Thoracic aorta (tissue), 2 donors: ENCODE measurements at places on chromosomes 2 and 18. TPM values are rescaled to one million over a fixed set of nuclear protein-coding genes. Genes with fewer than 3 reads are reported as not detected.

Gene SNTG2
- total RNA-seq, result 8.9 TPM

Gene AGXT
- total RNA-seq, result not detected

Gene FSHR
- not detected for total RNA-seq

Gene TNP1
- total RNA-seq, result not detected

Gene SERPINB12
- total RNA-seq, result not detected

Gene CGREF1
- 18.8 TPM for total RNA-seq

Gene TMEM163
- 2.5 TPM for total RNA-seq

Gene DSG4
- not detected for total RNA-seq

Gene PID1
- 109 TPM for total RNA-seq

Gene EVX2
- total RNA-seq, result not detected

Gene CDH20
- total RNA-seq, result 0.54 TPM

Gene CDKL4
- total RNA-seq, result 2.6 TPM

DNA sequence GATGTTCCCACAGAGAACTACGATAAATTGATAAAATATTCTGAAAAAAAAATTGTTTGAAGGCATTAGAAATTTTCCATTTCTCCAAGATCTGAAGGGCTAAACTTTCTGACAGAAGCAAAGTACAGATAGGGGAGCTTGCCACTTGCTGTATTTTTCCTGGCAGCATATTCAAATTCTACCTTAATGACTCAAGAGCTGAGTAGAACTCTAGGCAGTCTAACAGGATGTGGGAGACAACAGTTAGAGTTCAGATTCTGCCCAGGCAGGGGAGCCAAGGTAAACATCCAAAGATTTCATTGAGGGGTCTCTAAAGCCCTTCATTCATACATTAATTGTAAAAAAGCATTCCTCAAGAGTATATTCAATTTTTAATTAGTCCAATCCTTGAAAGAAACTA lies 46.0 kb upstream of the RIT2 start:
- no peak for DNase-seq

GRCh38 chr2:187709065-187709464 lies 154.8 kb upstream of the TFPI start:
- no peak for DNase-seq

GRCh38 chr2:201936817-201937216 lies 96.8 kb upstream of the FZD7 start:
- DNase-seq, result no peak

GRCh38 chr2:6741229-6741628 lies 124.5 kb downstream of the CMPK2 start:
- no peak for DNase-seq

DNA sequence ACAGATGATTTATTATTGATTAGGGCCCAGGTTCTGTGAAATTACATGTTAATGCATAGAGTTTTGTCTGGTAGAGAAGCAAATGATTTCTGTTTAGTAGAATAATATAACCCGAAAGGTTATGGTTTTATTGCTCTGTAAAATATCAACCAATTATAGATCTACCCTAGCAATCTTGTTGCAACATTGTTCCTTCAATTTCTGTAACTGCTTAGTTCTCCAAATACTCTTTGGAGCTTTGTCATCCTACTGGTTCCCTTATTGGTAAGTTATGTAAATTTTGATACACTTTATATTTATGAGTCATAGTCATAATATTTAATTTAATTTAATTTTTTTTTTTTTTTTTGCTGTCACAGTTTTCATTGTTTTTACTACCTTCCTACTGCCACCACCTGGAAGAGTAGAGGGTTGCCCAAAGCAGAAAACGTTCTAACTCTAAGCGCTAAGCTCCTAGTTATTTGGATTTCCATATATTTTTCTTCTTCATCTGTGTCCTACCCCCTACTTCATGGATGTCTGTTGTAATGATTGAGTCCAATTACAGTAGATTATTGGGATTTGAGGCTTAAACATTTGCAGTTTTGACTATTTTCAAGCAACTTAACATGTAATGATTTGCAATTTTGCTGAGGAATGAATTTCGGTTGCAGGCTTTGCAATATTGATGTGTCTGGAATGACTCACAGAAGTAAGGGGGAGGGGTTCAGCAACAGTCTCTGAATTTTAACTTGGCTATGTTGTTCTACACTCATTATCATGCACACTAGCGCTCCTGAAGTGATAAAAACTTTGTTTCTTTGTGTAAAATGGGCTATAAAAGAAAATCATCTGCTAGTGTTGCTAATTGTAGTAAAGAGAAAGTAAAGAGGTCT lies 51.1 kb downstream of the NABP1 start:
- DNase-seq, result no peak

GRCh38 chr2:239944694-239945551 lies 80.2 kb downstream of the NDUFA10 start:
- DNase-seq, result no peak

DNA sequence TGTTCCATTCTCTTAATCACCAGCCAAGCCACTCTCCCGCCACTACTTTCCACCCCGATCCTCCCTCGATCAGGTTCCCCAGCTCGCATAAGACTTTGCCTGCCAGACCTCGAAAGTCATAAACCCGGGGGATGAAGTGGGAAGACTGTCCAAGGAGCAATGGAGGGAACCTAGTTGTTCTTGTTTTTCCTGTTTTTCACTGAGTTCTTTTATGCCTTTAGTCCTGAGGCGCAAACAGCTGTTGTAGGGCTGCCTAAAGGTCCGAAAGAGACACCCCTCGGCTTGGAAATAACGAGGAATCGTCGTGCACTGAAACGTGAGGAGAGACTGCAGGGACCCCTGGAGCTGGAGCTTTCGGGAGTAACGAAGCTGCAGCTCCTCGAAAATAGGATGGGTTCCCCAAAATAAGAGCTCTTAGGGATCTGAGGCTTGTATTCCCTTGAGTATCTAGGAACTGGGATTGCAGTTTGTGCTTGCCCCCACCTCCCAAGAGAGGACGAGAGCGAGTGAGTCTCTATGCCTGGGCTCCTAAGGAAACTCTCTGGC lies 1.7 kb upstream of the HOXD12 start:
- DNase-seq, result no peak

- DNase-seq, result no peak
Observed at GRCh38 chr2:215028231-215028630, 110.2 kb downstream of the ABCA12 start.

GRCh38 chr2:237235383-237236095 lies 149.8 kb downstream of the COPS8 start:
- no peak for DNase-seq

DNA sequence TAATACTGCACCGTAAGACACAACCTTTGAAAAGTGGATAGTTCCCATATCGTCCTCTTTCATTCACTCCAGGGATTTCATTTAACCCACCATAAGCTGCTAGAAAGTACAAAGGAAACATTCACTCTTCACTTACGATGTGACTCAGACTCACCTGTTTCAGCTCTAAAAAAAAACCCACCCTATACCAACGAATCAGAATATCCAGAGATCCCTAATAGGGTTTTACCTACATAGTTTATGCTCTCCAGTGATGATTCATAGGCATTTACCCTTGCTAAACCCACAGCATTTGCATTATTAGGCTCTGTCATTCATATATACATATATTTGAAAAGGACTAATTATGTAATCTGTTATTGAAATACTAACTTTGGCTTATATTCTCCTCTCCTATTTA lies 60.2 kb downstream of the PRPF40A start:
- no peak for DNase-seq

DNA sequence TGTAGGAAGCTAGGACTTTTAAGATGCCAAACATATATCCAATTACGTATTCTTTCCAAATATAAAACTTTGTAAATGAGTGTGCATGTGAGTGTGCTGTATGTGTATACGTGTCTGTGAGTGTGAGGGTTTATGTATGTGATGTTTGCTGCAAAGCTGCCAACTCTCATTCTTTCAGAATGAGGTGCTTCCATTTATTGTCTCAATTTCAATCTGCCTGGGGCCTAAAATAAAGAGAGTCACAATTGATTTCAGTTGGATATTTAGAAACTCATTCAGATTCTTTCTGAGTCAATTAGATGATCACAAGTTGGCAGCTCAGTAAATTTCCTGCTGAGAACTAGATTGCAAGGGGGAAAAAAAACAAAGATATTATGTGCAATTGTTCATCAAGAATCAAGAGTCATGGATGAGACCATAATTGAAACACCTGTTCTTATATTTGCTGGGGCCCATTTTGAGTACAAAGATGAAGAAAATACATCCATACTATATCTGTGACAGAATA lies 621.2 kb upstream of the ACVR2A start:
- DNase-seq, result no peak

GRCh38 chr2:84866122-84866521 lies 14.8 kb downstream of the TRABD2A start:
- DNase-seq, result no peak
